HCEC 1CT (cell line): ENCODE measurements at places on chromosomes 11 and 22.
A peak's percentile ranks its signal among the peaks of the same experiment; 100 is the strongest.

- DNase-seq: no peak
Measured at GRCh38 chr11:33825854-33826560, 51.7 kb upstream of the FBXO3 start.

DNA sequence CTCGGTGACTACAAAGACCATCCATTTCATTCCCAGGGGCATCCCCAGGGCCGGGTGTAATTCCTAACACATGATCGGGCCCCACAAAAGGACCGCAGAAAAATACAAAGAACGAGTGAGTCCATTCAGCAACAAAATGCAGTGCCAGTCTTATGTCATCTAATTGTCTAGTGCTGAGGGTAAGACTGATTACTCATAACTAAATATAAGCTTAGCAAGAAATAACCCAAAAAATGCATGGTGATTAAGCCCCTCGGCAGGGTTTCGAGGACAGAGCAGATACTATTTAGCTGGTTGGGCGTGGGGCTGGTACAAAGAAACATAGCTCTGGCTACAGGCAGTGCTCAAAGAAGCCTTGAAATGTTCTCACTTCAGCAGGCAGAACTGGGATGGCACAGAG, 1078.9 kb downstream of the OPCML start:
- no peak for DNase-seq

DNA sequence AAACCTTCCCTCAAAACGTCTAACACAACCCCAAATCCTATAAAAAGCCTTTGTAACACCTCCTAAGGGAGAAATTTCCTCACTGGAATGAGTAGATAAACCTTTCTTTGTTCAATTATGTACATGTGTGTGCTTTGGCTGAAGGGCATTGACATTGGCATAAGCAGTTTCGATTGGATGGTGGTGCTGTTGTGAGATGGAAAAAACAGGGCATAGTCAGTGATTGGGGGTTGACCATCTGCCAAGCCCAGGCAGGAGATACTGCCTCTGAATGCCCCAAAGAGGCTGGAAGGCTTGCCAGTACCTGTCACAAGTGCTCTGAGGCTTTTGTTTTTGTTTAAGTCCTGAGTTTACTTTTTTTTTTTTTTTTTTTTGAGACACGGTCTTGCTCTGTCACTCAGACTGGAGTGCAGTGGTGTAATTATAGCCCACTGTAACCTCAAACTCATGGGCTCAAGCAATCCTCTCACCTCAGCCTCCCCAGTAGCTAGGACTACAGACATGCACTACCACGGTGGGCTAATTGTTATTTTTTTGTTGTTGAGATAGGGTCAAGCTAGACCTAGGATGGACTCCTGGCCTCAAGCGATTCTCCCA, 1.2 kb upstream of the CCDC117 start:
- DNase-seq: no peak

- DNase-seq: peak; percentile 65
Measured at GRCh38 chr11:122697636-122698167, 42.2 kb downstream of the UBASH3B start.

DNA sequence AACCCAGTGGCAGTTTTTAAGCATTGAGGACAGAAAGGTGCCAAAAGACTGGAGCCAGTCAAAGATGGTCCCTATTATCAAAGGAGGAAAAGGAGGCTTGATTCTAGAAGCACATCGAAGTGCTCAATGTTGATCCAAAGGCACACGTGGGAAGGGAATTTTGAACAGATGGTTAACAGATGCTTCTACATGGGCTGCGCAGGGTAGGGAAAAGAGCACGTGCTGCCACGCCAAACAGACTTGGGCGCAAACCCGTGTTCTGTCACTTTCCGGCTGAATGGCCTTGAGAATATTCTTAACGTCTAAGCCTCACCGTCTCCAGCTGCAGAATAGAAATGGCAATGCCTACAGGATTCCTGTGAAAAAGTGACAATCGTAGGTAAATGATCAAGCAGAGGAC, 217.9 kb upstream of the MTNR1B start:
- DNase-seq: no peak

GRCh38 chr11:89235083-89235482, 57.4 kb downstream of the TYR start:
- DNase-seq: no peak

DNA sequence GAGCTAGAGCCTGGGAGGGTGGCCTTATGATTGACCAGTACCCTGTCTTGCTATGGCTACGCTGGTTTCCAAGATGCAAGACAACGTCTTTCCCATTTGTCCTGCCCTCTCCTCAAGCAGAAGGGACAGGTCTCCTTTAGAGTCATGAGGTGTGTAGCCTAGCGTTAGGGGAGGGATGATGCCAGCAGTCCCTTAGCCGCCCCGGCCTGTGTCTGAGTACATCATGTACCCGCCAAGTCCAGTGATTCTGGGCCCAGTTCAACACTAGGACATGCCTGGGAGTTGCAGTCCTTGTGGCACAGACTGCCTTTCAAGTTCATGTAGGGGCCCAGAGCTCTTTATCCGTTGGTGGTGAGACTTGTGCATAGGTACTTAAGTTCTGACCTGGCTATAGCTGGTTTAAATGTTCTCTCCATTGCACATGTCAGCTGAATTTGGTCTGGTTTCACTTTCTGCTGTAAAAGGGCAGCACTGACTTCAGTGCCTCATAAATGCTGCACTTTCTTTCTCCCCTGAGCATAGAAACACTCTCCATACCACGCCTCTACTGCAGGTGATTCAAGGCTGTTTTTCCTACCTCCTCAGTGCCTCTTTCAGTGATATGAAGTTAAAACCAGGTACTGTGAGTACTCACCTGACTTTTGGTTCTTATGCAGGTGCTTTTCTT, 151.1 kb downstream of the METTL15 start:
- DNase-seq: no peak

DNA sequence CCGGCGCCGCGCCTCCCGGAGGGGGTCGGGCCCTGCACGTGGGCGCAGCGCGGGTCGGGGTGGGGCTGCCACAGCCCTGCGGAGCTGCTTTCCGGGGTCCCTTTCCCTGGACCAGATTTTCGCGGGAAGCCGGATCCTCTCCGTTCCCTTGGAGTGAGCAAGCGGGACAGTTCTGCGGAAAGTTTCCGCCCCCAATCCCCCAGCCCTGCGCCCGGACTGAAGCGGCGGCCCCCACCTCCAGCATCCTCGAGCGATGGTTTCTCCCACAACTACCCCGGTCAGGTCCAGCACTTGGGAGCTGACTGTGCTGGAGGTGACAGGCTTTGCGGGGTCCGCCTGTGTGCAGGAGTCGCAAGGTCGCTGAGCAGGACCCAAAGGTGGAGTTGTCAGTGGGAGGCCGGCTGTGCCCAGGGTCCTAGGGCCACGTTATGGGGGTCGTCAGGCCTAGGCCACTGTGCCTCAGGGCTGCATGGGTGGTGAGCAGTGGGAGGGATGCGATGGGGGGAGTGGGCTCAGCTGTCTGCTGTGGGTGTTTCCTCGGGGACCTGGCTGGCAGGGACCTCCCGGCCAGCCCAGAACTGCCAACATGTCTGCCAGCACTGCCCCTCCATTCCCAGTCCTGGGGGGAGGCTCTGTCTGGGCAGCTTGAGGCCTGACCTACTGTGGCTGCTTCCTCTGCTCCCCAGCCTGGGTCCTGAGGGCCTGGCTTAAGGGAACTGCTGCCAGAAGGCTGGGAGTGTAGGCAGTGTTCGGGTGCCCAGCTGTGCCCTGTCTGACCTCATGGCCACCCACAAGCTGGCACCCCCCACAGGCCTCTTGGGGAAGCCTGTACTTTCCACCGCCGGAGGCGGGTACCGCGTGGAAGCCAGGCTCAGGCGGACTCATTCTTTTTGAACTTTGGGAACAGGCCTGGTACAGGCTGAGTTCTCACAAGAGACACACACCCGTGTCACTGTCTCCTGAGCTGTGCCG, 726 bp downstream of the ST3GAL4 start:
- peak; percentile 40 for DNase-seq

DNA sequence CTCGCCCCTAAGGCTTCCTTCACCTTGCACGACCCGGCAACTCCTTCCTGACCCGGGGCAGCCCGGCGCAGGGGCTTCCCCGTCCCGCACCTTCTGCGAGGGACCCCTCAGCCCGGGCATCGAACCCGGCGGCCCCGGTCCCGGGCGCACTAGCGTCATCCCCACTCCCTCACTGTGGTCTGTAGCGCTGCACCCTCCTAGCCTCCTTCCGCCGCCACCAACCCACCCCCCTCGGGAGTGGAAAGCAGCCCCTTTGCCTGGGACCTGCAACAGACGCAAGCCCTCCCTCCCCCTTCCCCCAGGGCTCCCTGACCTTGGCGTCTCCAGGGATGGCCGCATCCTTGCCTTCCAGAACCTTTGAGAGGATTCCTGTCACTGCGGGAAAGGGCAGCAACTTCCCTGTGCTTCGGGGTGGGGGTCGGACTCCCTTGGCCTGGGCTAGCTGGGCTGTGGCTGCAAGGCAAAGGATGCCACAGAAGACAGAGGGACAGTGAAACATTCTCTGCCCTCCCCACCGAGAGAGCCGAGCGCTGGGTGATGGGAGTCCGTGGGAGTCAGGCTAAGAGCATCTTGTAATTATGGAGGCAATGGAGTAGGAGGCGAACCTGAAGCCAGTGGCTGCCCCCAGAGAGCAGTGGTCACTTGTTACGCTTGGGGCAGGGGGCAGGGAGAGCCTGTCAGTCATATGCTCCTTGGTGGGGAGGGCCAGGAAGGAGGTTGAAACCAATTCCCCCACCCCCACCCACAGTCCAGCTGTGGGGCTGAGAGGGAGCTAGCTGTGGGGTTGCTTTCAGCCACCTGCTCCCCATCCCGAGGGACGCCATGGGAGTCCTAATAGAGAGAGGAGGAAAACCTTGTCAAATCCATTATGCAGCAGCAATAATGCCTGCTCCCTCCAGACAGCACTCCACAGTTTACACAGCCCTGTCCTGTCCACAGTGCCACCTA, 920 bp downstream of the TMEM132A start:
- no peak for DNase-seq

DNA sequence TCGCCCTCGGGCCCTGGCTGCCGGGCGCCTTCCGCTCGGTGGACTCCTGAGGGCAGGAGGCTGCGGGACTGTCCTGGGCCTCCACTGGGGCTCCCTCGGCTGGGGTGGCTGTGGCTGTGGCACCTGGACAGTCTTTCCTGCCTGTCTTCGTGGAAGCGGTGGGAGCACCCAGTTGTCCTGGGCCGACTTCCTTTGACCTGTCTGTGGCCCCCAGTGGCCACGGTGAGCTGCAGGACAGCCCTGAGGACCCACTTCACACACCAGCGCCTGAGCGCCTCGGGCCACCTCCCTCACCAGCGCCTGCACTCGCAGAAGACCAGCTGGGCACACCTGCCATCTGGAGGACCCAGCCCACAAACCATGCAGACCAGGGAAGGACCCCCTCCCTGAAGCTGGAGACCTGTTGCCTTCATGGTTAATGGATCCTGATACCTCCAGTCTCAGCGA, 1.8 kb upstream of the EPS8L2 start:
- no peak for DNase-seq

DNA sequence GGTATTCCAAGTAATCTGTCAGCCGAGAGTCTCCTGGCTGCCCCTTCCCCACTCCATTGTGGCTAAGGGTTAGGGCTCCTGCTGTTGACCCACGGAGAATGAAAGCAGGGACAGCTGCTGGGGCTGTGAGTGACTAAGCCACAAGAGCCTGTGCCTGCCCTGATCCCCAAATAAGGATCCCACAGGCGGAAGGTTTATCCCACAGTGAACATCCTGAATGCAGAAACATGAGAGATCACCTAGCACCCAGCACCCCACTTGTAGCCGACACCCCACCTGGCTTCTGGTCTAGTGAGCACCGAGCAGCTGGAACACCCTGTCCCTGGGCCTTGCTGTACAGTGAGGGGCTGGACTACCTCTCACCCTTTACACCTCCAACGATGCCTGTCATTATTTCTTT, 117.7 kb upstream of the LMO1 start:
- DNase-seq: no peak

- DNase-seq: peak; percentile 68
Measured at GRCh38 chr11:46315033-46315738, 32.1 kb upstream of the DGKZ start.

DNA sequence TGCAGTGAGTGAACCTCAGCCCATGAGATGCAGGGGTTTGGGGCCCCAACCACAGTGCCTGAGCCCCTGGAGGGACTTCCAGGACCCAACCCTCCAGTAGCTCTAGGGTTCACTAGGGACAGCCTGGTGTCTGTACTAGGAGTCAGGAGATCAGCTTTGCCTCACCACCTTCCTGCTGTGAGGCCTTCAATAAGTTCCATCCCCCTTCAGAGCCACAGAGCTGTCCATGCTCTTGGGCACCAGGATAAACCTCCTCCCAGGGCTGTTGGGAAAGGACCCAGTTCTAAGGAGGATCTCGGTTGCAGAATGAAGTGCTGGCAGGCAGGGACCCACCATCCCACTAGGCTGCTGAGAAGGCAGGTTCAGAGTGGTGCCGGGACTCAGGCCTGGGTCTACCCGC, 9.7 kb downstream of the ARHGEF17 start:
- no peak for DNase-seq

DNA sequence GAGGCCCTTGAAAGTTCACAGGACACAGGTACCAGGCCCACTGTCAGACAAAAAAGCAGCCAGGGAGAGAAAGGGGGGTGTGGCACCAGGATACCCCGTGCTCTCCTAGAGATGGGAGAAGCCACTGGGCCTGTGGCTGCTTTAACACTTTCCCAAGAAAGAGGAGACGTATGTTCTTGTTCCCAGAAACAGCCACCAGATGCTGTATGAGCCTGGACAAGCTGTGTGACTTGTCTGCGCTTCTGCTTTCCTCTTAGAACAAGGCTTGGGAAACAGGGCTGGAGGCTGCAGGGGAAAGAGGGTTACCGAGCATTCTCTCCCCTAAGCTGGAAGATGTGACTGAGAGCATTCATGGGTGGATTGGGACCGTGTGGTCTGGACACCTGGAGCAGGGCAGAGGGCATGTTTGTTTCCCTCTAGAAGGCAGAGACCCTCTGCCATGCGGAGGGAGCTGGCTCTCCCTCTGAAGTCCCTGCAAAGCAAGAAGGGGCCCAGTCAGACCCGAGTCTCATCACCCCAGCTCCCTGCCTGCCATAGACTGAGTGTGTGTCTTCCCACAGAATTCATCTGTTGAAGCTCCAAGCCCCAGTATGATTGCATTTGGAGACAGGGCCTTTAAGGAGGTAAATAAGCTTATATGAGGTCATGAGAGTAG, 74.1 kb downstream of the TRIM29 start:
- DNase-seq: no peak

- DNase-seq: no peak
Measured at GRCh38 chr22:38031491-38031890, 25.7 kb upstream of the PICK1 start.

DNA sequence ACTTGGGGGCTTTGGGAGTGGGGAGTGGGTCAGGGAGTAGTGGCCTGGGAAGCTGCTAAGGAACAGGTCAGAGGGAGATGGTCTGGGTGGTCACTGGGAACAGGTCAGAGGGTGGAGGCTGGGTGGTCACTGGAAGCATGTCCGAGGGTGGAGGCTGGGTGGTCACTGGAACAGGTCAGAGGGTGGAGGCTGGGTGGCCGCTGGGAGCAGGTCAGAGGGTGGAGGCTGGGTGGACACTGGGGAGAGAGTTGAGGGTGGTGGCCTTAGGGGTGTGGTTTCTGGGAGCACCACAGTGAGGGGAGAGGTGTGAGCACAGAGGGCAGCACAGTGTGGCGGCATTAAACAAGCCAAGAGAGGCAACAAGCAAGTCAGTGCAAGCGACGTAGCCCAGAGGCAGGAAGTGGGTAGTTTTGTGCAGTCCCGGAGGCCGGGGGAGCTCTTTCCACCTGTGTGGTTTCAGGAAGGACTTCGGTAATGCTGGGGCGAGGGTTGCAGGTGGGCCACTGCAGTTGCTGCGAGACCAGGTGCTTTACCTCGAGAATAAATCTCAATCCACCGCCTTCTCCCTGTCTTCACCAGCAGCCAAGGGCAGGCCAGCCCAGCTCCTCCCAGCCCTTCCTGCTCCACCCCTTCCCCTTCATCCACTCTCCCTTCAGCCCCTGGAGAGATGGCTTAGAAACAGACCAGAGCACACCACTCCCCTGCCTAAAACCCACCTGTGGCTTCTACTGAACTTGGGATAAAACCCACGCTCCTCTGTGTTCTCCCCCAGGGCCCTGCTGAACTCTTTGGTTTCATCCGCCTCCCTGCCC, 3.2 kb upstream of the CACNA1I start:
- no peak for DNase-seq
